Spleen (tissue), 13 donors: ENCODE measurements at places on chromosomes 3 and 15.
A peak's percentile ranks its signal among the peaks of the same experiment; 100 is the strongest.

DNA sequence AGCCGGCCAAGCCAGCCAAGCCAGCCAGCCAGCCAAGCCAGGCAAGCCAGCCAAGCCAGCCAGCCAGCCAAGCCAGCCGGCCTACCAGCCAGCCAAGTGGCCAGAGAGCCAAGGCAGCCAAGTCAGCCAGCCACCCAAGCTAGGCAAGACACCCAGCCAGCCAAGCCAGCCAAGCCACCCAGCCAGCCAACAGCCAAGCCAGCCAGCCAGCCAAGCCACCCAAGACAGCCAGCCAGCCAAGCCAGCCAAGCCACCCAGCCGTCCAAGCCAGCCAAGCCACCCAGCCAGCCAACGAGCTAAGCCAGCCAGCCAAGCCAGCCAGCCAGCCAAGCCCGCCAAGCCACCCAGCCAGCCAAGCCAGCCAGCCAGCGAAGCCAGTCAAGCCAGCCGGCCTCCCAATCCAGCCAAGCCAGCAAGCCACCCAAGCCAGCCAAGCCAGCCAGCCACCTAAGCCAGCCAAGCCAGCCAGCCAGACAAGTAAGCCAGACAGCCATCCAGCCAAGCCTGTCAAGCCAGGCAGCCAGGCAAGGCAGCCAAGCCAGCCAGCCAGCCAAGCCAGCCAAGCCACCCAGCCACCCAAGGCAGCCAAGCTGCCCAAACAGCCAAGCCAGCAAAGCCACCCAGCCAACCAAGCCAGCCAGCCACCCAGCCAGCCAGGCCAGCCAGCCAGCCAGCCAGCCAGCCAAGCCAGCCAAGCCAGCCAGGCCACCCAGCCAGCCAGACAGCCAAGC lies 200.5 kb downstream of the GOLGA6L6 start:
- peak; percentile 96 for DNase-seq

GRCh38 chr15:47817969-47818548 lies 100.8 kb downstream of the SEMA6D start:
- DNase-seq: no peak

GRCh38 chr3:23055733-23056376 lies 147.3 kb upstream of the UBE2E2 start:
- no peak for DNase-seq

- DNase-seq: no peak
Observed at GRCh38 chr3:87997298-87997697, 61.5 kb downstream of the CGGBP1 start.

DNA sequence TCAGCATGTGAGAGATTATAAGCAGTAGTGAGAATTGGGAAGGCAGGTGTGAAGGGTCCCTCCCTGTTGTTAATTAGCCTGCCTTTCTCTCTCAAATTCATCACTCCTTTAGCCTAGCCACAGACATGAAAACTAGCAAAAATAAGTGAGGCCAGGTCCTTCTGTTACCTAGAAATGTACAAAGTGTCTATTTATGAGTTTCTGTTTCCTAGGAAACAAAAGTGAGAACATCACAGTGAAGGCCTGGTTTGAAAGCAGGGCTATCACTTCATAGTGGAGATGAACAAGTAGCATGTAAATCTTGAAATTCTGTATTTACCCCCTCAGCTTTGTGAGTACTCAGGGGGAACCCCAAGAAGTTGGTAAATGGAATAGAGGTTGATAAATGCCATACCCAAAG lies 78.2 kb upstream of the UMPS start:
- DNase-seq: no peak

- no peak for DNase-seq
Observed at GRCh38 chr3:178120367-178120766, 415.9 kb upstream of the KCNMB2 start.

DNA sequence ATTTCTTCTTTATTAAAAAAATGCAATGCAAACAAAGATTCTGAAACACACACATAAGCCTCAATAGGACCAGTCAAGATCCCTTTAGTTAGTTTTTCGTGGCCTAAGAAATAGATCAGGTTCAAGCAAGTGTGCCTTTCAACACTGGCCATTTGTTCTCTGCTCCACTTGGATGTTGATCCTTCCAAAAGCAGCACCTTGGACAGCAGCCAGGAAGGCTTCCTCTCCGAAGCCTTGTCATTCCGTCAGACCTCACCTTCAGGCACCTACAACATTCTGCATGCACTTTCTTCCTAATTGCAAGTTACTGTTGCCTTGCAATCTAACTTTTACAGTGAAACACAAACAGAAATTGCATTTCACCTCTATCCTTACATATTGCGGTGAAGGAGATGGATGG lies 155.9 kb upstream of the FEZF2 start:
- no peak for DNase-seq

GRCh38 chr15:45918839-45919238 lies 284.0 kb downstream of the SQOR start:
- no peak for DNase-seq
